ENCODE measurements at places on chromosomes 5 and 9. TPM values are rescaled to one million over a fixed set of nuclear protein-coding genes. Genes with fewer than 3 reads are reported as not detected.

- DNase-seq: no peak
- H3K27ac ChIP-seq: no peak overlapping the region
- no peaks in the 10 kb centered on the region for H3K36me3 ChIP-seq
- H3K4me3 ChIP-seq: no peak overlapping the region
These were observed 287.8 kb upstream of the TMEM161B start for GRCh38 chr5:88556406-88556805.

- H3K27ac ChIP-seq: no peak overlapping the region
- H3K36me3 ChIP-seq: no peaks in the 10 kb centered on the region
- DNase-seq: no peak
- no peak overlapping the region for H3K4me3 ChIP-seq
- H3K27me3 ChIP-seq: no peaks in the 10 kb centered on the region
- H3K4me1 ChIP-seq: no peaks in the 10 kb centered on the region
These were observed 88.5 kb upstream of the SMC5 start for GRCh38 chr9:70170151-70170790.

DNA sequence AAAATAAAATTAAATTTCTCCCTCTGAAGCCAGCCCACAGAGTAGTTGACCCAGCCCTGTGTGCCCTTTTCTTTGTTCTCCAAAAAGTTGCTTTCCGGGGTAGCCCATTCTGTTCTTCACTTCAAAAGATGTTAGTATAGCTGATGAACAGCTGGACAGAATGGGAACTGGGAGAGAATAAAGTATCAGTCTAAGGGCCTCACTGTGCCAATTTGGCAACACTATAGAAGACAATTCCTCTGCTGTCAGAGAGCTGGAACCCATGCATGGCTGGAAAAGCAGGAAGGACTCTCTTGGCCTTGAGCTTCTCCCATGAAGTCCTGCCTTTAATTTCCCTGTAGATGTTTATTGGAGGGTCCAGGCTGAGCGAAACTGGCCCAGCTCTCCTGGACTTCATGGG, 11.0 kb upstream of the TNFSF8 start:
- H3K4me1 ChIP-seq: no peaks in the 10 kb centered on the region
- no peak overlapping the region for H3K27ac ChIP-seq
- H3K36me3 ChIP-seq: no peaks in the 10 kb centered on the region
- no peak overlapping the region for H3K4me3 ChIP-seq
- no peak for DNase-seq
- H3K27me3 ChIP-seq: no peaks in the 10 kb centered on the region

DNA sequence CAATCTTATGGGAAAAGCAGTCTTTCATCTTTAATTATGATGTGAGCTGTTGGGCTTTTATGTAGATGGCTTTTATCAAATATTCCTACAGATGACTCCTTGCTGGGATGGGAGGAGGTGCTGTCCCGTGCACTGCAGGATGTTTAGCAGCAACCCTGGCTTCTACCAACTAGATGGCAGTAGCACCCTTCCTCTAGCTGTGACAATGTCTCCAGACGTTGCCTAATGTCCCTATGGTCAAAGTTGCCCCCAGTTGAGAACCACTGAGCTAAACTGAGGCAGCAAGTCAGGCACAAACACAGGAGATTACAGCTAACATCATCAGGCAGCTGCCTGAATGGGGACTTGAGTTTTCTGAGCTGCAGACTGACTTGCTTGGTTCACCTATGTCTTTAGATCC, 401.9 kb upstream of the PDE4D start:
- H3K36me3 ChIP-seq: no peaks in the 10 kb centered on the region
- H3K27me3 ChIP-seq: no peaks in the 10 kb centered on the region
- no peak overlapping the region for H3K4me3 ChIP-seq
- no peak overlapping the region for H3K27ac ChIP-seq
- no peak for DNase-seq

GRCh38 chr9:108441726-108442125, 414.1 kb downstream of the ACTL7B start:
- no peaks in the 10 kb centered on the region for H3K27me3 ChIP-seq
- no peaks in the 10 kb centered on the region for H3K4me1 ChIP-seq
- no peaks in the 10 kb centered on the region for H3K36me3 ChIP-seq
- DNase-seq: no peak
- no peak overlapping the region for H3K4me3 ChIP-seq

GRCh38 chr5:68949256-68949655, 144.6 kb upstream of the SLC30A5 start:
- H3K4me3 ChIP-seq: no peak overlapping the region
- peaks cover 7% of the 10 kb centered on the region for H3K27me3 ChIP-seq
- no peak overlapping the region for H3K27ac ChIP-seq
- no peak for DNase-seq

DNA sequence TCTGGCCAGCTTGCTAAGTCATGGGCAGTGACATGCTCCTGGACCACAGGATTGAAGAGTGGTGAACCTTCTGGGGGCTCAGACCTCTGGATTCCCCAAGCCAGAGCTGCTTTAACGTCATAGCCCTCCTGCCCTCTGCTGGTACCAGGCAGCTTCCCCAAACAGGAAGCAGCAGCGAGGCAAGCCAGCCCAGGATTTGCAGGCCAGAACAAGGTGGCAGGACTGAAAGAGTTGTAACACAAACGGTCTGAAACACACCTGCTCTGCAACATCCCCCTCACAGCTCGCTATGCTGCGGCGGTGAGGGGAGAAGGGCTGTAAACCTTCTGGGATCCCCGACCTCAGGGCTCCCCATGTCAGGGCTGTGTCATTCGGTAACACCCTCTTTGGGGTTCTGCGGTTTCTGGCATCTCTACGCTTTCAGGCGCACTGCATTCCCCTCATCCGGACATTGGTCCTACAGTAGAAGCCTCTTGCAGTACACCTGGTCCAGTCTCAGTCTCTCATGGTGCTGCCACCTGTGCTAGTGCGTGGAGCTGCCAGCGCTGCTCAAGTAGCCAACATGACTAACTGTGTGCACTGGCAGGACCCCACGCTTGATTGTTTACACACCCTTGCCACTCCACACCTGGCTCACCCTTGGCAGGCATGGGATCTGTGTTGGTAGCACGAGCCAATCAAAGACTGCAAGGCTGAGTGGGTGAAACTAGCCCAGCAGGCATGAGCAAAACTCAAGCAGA, 893.3 kb downstream of the PTPRD start:
- no peaks in the 10 kb centered on the region for H3K4me1 ChIP-seq
- no peaks in the 10 kb centered on the region for H3K36me3 ChIP-seq
- no peak overlapping the region for H3K4me3 ChIP-seq
- H3K27ac ChIP-seq: no peak overlapping the region
- no peak for DNase-seq

NAIF1 gene
- total RNA-seq: 23.1 TPM

IFNA2 gene
- not detected for total RNA-seq

CYSTM1 gene
- total RNA-seq: 76.2 TPM

THBS4 gene
- not detected for total RNA-seq

All from K562 (cell line).